ENCODE measurements at places on chromosomes 7 and 10.

DNA sequence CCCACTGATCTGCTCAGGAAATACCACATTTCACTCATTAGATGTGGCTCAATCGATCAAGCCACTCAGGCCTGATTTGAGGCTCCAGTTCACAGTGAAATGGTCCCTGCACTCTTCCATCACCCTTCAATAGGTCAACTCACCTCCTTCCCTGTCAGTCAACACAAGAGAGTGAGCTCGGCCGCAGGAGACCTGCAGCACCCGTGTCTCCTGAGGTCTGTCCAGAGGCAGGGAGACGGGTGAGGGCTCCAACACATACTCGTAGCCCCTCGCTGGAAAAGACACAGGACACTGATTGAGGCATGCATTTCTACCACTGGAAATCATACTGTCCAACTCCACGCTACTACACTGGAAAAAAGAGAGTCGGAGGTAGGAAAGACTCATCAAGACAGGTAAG lies 7.1 kb downstream of the RCC1L start:
- no peak for DNase-seq

GRCh38 chr7:6655636-6656385 lies 18.7 kb downstream of the ZNF316 start:
- DNase-seq = no peak

GRCh38 chr7:82623812-82624211 lies 180.2 kb upstream of the CACNA2D1 start:
- no peak for DNase-seq

GRCh38 chr10:103791858-103792257 lies 63.5 kb downstream of the SH3PXD2A start:
- no peak for DNase-seq

DNA sequence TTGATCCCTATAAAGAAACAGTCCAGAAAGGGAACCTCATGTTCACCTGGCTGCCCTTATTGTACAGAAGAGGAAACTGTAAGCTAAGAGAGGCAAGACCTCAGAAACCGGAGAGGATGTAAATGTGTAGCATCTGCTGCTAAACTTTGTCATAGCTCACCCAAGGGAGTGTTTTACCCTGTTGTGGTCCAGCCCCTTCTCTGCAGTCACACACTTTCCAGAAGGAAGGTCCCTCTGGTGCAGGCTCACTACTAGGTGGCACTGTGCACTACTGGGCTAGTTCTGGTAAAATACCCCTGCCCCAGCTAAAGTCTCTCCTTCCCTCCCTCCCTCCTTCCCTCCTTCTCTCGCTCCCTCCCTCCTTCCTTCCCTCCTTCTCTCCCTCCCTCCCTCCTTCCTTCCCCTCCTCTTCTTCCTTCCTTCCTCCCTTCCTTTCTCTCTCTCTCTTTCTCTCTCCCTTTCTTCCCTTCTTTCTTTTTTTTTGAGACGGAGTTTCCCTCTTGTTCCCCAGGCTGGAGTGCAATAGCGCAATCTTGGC lies 42.5 kb upstream of the LCOR start:
- no peak for DNase-seq

- no peak for DNase-seq
These were observed 254.8 kb downstream of the PHF14 start for GRCh38 chr7:11228515-11228914.

GRCh38 chr7:75054744-75055143 lies 18.9 kb downstream of the RCC1L start:
- no peak for DNase-seq

DNA sequence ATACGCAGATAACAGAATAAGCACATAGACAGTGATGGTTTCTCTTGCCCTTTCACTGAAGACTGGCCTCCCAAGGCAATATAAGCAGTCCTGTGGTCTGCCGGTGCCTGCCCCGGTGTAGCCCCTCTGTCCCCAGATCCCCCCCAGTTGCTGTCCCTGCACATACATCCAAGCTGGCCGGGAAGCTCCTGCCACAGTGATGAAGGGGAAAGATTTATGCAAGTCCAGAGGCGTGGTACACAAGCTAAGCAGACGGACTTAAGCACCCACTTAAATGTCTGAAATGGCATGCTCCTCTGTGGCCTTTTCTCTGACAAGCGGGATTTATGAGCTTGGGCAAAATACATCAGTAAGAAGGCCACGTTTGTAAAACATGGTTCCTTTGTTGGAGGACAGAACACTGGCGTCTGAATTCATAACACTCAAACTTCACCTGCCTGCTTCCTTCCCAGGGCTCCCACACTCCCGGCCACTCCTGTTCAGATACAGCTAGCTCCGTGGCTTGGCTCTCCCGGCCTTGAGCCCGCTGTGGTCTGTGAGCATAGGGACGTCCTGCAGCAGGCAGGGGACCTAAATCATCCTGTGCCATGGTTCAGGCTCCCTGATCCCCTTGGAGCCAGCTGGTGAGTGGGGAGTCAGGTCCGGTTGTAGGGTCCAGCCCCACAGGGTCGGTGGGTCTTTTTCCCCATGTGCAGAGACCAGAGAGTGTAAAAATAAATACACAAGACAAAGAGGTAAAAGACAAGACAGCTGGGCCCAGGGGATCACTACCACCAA lies 61.7 kb upstream of the PPP2R2D start:
- DNase-seq = no peak

- DNase-seq = no peak
These were observed 62.6 kb upstream of the PDGFA start for GRCh38 chr7:582081-582835.

GRCh38 chr10:91591797-91592174 lies 41.1 kb downstream of the PPP1R3C start:
- DNase-seq = no peak

- no peak for DNase-seq
These were observed 8.4 kb upstream of the UCN3 start for GRCh38 chr10:5356302-5356763.

DNA sequence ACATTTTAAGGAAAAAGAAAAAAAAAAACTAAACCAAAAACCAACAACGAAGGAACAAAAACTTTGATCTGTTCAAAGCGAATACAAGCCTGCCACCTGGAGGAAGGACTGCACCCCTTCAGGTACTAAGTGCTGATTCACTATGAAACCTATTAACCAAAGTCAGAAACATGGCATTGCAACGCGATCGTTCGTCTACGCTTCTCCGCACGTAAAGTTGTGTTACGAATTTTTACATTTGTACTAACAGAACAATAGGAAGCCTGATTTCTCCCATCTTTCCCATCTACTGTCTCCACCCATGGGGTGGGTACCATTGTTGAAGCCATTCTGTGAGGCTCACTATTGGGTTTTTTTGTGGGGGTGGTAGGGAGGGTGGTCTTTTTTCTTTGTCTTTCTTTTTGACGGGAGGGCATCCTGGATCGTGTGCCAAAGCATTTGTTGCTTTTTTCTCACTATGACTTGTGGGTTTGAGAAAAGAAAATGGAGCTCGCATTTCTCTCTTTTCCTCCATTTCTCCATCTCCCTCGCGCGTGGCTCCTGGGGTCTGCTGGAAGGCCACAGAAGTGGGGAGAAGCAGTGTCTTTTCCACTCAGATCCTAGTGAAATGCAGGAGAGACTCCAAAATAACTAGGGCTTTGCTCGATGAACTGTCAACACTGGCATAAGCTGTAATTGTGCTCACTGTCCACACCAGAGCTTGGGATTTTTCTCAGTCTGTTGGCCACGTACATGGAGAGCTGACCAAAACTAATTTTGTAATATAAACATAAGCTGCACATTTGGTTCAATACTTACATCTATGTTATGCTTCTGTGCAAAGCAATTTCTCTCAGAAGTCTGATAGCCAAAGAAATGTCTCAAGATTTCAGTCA lies 100.9 kb upstream of the YAE1 start:
- DNase-seq = no peak

- no peak for DNase-seq
These were observed 624.5 kb downstream of the LRMDA start for GRCh38 chr10:76055963-76056362.

- DNase-seq = no peak
These were observed 53.9 kb upstream of the LRGUK start for GRCh38 chr7:134073276-134073675.

DNA sequence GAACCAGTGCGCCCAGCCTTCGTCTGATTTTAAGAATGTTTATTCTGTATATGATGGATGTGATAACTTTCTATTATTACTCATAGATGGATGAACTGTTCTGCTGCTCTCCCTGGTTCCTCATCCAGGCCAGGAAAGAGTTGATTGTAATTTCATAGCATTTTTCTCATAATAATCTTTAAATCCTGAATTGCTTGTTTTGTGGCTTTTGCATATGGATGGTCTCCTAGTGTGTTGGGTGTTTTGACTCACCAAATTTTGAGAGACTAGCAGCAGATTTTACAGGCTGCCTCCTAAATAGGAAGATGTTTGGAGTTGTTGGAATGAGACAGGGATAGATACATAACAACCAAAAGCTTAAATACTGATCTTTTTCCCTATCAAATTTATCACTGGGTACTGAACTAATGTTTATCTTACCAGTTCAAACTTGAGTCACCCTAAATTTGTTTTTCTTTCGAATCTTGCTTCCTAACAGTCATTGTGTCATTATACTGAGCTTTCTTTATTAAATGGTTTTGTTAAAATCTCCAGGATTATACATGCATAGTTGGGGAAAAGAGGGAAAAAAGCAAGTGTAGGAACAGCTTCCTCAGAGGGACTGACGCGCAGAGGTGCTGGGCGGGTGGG lies 106.0 kb upstream of the GATA3 start:
- DNase-seq = no peak

GRCh38 chr10:115801992-115802391 lies 471.0 kb downstream of the GFRA1 start:
- DNase-seq = no peak

DNA sequence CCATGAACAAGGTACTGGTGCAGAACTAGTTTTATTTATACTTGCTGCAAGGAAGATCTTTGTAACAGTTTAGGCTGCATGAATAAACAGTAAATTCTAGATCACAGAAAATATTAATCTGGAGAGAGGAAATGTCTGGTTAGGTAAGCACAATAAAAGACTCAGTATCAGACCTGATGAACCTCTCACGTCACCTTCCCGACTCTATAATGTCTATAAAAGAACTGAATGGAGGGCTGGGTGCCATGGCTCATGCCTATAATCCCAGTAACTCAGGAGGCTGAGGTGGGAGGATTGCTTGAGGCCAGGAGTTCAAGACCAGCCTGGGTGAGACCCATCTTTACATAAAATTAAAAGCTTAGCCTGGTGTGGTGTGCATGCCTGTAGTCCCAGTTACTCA lies 65.9 kb downstream of the FAM171A1 start:
- DNase-seq = no peak

DNA sequence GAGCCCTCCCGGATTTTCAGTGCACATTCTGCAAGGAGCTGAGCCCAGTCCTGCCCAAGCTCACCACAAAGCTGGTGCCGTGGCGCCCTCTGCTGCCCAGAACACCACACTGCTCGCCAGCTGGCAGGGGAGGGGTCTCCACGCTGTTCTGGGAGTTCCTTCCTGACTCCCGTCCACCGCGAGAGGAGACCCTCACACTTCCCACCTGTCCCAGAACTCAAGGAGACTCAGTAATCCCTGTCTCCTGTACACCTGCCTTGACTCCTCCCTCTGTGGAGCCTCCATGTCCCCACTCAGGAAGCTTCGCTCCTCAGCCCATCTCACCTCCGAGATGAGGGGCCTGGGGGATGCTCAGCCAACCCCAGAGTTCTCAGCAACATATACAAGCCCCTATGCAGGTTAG lies 11.3 kb downstream of the C10orf105 start:
- DNase-seq = no peak

- no peak for DNase-seq
These were observed 285.7 kb downstream of the RPS24 start for GRCh38 chr10:78319371-78319770.

DNA sequence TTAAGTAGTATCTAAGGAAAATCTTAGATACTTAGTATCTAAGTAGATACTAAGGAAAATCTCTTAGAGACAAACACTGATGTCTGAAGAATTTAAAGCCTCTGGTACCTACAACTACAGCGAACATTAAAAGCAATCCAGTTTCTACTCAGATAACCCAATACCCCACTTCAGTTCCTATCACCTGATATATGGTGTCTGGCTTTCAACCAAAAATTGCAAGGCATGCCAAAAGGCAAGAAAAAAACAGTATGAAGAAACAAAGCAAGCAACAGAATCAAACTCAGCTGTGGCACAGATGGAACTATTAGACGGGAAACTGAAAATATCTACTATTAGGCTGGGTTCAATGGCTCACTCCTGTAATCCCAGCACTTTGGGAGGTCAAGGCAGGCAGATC lies 31.1 kb downstream of the ARHGAP12 start:
- no peak for DNase-seq

DNA sequence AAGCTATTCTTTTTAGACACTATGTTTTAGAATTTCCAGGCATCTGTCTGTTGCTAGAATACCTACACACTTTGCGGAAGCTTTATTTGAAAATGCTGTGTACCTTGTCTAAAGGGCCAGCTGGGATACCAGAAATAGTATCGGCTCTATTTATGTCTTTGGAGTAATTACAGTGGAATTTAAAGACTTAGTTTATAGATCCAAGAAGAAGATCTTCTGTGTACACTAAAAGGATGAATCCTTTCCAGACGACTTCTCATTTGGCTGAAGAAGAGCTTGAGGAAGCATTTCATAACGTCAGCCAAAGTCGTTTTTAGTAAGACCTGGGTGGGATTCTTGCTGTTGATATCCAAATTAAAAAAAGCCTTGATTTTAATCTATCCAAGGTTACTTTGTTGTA lies 365.9 kb downstream of the INHBA start:
- no peak for DNase-seq

DNA sequence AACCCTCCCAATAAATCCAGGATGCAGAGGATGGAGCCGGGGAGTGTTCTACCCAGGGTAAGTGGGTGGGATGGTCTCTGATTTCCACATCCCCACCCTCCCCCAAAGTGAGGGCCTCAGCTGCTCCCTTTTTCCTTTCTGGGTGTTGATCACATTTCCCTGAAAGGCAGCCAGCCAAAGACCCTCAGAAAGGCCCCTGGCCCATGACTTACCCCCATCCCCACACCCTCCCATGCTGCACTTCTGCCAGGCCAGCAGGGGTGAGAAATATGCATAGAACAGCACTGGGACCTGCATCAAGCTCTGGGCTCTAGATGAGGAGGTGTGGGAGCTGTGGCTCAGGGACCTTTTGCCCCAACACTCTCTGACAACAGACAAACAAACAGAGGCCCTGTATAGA lies 927.3 kb upstream of the ZNF722 start:
- DNase-seq = no peak

DNA sequence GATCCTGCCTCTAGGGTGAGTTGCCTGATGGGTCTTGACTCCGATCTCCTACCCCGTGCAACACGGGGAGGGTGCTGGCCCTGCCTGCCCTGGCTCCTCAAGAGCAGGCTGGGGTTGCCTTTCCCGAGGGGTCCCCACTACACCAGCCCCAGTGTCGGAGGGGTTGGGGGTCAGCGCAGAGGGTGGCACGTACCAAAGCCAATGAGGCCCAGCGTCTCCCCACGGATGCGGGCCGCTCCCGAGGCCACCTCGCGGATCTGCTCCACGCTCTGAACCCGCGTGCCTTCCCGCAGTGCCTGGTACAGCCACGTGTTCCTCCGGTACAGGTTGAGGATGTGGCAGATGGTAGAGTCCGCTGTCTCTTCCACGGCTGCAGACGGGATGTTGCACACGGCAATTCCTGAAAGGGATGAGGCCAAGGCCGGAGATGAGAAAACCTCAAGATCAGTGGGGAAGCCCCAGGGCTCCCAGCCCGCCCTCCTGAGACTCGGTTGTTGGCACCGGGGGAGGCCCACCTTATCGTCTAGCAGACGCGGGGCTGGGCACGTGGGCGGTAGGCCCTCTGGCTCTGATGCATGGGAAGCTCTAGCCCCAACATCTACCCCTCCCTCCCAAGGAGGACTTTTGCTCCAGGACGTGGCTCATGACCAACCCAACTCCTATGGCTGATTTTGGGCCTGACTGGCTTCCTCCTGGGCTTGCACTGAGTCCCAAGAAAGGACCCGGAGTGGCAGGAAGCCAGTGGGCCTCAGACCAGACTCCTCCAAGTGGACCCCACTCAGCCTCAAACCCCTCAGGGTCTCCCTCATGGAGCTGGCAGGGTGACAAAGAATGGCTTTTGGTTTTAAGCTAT lies 56.1 kb downstream of the ZRANB1 start:
- no peak for DNase-seq

Data from SHP77 treated with DMSO at 0.1 percent for 48 hours (cell line).